ENCODE measurements at places on chromosomes 1 and 21.

GRCh38 chr1:32549616-32550015 is 10.4 kb downstream of the ZBTB8A start:
- no peak for DNase-seq

DNA sequence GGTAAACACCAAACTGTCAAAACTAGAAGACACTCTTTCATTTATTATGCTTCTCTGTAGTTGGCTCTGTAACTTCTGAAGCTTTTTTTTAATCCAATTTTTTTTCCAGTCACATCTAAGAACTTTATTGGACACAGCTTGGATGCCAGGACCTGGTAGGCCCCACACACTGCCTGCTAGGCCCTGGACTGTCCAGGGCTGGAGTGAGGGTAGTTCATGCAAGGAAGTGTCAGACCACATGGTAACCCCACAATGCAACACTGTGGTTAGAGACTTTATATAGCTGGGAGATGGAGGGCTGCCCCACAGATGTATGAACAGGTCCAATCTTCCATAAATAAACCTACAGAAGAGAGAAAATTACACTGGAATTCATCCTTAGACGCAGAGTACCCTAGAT is 7.1 kb downstream of the SLC2A1 start:
- DNase-seq, result no peak

DNA sequence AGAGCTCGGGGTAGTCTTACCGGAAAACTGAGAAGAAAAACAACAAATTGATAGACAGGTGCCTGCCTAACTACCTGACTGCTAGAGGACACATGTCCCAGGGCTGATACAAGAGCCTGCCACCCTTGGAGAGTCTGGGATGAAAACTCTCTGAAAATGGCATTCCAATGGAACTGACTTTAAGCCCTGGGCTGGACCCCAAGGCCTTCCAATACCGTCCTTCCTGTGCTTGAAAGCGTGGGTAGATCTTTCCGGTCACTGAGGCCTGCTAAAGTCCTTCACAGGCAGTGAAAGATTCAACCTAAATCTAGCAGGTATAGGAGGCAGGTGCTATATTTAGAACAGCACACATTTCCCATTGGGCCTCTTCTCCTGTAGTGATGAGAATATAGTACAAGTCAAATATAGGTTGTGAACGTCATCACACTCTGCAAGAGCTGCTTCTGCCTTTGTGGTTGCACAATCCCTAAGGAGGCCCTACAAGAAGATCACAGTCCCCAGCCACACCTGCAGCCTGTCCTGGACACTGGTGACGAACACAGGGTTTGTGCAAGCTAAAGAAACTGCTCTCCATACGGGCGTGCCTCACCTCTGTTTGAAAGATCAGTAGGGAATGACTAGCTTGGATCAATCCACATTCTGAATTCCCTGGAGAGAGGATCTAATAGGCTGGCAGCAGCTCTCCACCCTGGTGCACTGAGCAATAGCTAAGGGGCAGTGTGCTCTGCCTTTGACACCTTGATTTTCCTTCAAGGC is 876 bp upstream of the CHML start:
- no peak for DNase-seq

DNA sequence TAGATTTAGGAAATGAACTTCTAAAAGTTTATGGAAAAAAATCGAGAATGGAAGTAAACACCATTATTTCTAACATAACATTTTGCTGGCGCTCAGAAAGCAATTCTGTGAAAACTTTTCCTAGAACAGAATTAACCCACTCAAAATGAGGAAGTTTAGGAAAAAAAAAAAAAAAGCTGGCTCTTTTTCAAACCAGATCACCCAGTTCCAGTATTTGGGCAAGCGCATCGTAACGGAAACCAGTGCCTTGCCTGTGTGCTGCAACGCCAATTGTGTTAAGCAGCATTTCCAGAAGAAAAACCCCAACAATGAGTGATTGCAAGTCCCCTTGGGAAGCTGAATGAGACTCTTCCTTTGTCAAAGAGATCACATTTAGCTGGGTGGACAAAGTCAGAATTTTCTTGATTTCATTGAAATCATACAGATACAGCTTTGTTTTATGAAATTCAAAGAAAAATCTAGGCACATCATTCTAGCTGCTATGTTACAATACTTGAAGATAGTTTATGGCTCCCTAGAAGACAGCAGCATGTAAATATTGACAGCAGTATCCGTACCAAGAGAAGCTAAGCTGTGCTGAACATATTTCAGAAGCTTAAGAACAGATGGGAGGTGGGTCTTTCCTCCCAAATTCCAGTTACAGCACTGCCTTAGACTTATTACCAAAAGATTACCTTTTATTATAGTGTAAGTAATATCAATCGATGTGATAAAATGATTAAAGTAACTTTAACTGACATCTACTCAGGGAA is 113.4 kb downstream of the ERG start:
- no peak for DNase-seq

DNA sequence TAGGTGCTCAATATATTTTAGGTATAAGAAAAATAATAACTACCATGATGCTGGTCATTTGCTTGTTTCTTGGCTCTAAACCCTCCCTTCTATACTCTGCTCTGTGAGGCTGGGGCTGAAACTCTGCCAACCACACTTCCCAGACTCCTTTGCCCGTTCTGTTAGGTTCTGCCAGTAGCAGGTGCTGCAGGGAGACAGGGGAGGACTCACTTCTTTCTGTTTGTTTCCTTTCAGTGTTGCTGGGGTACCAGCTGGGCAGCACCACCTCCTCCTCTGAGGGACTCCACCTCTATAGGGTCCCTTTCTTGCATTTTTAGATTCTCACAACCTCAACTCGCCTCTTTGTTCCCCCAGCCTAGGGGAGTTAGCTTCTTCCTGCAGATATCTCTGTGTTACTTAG is 17.0 kb upstream of the SH2D2A start:
- no peak for DNase-seq

- no peak for DNase-seq
Measured at GRCh38 chr1:33132549-33132948, 49.3 kb downstream of the TRIM62 start.

DNA sequence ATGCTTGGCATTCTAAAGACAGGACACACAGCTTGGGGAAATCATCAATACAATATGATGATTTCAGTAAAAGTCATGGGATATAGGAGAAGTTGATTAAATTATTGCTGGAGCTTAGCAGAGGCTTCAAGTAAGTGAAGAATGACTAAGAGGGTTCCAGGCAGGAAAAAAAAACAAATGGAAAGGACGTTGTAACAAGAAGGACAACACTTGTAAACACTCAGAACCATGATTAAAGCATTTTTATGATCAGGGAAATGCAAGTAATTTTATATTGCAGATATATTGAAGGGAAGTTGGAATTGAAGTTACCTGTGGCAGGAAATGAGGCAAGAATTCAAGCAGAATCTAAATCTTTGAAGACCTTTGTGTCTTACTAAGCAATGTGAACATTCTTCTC is 602.7 kb upstream of the NEGR1 start:
- DNase-seq, result no peak

DNA sequence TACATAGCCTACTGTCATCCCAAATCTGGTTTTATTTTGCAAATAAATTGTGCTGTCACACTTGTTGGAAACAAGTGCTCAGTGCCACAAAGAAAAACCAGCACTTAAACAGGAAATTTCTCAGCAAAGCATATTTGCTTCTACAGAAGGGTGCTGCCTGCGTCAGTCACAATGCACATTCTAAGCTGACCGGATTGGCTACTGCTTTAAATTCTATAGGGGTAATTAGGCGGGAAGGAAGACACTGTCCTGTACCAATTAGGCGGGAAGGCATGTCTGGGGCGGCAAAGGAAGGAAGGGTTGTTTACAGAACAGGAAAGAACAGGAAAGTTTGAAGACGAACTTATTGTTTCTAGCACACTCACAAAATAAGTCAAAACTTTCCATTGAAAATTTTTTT is 2.8 kb downstream of the IFI16 start:
- DNase-seq, result no peak

- no peak for DNase-seq
Measured at GRCh38 chr1:48038270-48038767, 41.1 kb upstream of the TRABD2B start.

DNA sequence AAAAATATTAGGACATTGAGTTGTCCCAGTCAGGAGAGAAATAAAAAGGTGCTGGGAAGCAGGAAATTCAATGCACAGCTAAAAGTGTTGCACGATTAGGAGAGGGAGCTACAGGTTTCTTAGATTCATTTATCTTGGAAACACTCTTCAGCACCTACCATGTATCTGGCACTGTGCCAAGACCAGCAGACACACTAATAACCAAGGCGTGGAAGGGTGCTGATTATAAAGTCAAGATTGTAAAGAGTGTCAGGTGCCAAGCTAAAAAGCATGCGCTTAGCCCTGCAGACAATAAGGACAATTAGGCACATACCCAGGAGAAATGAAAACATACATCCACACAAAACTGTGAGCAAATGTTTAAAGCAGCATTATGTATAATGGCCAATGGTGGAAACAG is 129.9 kb downstream of the DSCAM start:
- DNase-seq, result no peak

DNA sequence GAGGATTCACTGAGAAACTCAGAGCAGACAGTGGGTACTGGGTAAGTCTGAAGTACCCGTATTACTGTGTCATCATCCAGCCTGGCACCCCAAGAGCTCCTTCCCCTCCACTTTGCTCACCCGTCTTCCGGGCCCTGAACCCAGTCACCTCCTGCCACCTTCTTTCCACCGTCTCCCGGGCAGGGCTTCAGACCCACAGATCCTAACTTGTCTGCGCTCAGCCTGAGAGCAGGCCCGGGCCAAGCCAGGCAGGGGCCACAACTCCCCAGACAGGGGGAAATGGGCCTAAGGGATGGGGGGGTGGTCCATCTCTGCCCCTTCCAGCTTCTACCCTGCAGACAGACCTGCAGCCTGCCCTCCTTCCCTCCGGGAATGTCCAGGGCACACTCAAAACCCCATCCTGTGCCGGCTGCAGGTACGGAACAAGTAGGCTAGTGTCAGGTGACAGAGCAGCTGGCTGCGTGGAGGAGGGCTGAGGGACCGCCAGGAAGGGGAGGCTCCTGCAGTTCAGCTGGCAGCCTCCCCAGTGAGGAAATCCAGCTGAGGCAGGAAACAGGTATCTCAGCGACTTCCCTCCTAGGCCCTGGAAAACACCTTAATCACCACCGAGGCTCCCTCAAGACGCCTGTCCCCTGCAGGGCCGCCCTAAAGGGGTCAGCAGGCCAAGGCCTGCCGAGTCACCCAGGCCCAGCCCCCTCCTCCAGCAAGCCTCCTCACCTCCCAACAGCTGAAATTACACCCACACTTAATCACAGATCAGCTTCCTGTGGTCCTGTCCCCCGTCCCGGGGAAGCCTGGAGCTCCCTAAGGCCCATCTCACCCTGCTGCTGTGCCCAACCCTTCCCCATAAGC is 3.5 kb downstream of the HSPG2 start:
- no peak for DNase-seq

DNA sequence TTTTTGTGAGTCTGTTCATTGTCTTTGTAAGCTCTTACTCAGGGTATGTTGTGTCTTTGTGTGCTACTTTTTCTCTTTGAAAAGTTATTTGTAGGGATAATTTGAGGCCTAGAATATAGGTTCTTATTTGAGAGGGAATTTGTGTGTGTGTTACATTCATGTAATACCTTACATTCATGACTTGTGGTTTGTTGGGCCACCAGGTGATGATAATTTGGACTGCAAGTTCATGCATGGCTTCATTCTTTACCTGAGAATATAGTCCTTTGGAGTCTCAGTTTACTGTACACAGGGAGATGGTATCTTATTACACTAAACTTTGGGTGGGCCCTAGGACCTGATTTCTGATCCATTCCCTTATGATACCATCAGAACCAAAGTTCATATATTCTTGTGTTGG is 51.8 kb upstream of the FASLG start:
- no peak for DNase-seq

GRCh38 chr21:36704958-36705678 is 6.2 kb downstream of the SIM2 start:
- no peak for DNase-seq

DNA sequence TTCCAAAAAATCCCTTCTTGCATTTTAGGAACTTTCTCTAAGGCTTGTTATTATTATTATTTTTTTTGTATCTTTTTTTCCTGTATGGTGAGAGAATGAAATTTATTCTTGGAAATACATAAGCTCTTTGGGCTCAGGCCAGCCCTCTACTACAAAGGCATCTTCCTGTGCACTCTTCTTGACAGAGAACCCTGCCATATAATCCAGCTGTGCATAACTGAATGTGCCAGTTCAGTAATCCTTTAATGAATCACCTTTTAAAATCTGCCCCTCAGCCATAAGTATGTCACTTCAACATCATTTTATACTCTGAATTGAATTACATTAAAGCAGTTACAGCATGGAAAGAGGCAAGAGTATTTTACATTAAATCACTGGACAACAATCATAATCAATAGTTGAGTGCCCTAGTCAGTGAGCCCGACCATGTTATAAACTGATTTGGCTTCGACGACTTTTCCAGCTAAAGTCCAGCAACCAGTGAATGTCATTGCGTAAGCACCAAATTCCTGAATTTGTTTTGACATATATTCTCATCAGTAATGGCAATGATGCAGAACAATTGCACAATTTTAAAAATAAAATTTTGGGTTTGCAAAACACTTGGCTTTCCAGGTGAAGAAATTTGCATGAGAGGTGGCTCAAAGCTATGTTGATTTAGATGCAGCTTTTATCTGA is 59.2 kb upstream of the KCNK2 start:
- no peak for DNase-seq

GRCh38 chr1:115718011-115718754 is 50.3 kb downstream of the CASQ2 start:
- no peak for DNase-seq

- no peak for DNase-seq
Measured at GRCh38 chr1:53590104-53590503, 130.9 kb downstream of the DMRTB1 start.

GRCh38 chr21:26847921-26848320 is 2.7 kb upstream of the ADAMTS1 start:
- DNase-seq, result no peak

- DNase-seq, result no peak
Measured at GRCh38 chr1:36199934-36200741, 24.1 kb upstream of the THRAP3 start.

DNA sequence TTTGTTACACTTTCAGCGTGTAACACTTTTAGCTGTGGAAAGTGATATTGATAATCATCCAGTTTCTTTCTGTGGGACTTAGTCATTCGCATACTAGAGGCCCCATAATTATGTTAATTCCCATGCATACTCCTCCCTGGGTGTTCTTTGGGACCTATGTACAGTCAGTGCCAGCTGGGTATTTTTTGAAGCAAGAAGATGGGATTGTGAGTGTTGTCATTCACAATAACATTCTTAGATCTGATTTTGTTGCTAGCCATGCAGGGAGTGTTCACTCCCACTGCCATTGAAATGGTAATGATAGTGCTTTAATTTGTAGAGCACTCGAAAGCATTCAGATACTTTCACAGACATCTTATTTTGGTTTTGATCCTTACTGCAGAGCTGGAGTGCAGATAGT is 11.6 kb downstream of the SARS1 start:
- no peak for DNase-seq

Measured in left renal cortex interstitium (tissue), 4 donors.